ENCODE measurements at places on chromosomes 3 and 15.

GRCh38 chr15:41585127-41586047 lies 26.4 kb downstream of the TYRO3 start:
- peak; percentile 38 for DNase-seq

GRCh38 chr15:48636511-48636910 lies 9.0 kb downstream of the FBN1 start:
- no peak for DNase-seq

GRCh38 chr3:72633121-72633520 lies 215.1 kb downstream of the SHQ1 start:
- no peak for DNase-seq

DNA sequence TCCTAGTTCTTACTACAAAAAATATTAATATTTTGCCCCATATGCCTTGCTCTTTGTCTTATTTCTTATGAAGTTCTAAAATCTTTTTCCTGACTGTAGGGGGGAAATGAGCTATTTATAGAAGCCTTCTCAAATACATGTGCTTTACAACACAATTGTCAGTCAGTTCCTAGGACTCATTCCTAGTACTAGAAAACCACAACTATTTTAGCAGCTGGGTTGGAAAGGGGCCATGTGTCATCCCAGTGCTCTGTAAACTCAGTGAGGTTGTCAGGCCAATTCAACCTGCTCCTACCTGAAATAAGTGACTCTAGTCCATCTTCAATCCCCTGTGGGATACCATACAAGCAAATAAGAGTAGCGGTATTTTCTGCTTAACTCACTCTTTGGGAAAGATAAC lies 153.8 kb downstream of the ULK4 start:
- no peak for DNase-seq

GRCh38 chr3:101850246-101851051 lies 1.1 kb downstream of the NFKBIZ start:
- DNase-seq: peak; percentile 50

- no peak for DNase-seq
These were observed 485.7 kb upstream of the ZNF385D start for GRCh38 chr3:22236490-22237270.

DNA sequence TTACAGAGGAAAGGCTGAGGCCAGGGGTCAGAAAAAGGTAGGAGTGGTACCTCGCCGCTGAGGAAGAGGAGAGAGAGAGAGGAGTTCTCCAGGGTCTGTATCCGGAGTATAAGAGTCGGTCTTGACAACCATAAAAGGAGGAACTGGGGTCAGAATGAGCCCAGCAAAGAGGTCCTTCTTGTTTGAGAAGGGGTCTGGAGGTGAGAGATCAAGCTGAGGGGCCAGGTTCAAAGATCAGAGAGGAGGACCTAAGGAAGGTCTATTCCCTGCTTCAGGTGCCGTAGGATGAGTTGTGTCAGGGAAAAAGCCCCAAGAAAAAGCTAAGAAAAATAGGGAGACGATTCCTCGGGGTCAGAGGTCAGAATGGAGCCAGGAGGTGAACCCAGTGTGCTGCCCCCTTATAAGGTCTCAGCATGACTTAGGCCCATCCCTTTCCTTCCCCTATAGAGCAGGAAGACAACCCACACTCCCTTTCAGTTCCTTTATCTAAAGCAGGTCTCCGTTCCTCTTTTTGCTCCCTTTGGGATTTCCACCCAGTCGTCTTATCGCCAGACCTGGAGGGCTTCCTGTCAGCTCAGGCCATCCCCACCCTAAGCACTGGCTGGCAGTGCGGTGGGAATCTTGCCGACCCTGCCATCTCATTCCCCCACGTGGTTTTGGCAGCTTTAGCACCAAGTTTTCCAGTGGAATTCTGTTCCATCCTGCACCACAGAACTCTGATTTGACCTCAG lies 651 bp downstream of the MTMR14 start:
- no peak for DNase-seq

DNA sequence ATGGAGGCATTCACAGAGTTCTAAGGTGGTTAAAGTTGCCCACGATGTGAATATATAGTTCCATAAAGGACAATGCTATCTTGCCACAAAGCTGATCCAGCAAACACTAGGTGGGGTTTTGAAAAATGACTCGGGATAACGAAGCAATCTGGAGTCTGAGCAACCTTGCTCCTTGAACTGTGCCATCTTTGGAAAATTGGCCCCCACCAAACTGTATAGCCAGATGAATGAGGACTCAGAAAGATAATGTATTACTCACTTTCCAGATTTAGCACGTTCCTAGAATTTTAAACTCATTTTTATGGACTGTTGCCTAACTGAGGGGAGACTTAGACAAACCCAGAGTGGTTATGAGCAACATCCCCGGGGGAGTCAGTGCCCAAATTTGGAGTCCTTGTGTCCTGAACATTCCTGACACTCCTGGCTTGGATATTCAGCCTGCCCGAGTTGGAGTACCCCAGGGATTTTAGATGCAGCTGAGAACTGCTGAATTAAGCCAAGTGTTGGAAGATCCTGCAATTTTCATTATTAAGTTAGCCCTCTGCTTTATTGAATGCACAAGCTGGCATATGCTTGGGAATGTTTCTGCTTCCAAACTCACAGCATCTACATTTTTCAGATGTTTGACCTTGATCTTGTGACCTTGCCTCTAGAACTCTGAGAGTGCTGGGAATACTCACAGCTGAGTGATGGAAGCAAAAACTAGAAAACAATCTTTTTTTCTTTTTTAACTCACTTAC lies 8.8 kb upstream of the MAGI1 start:
- DNase-seq: no peak

DNA sequence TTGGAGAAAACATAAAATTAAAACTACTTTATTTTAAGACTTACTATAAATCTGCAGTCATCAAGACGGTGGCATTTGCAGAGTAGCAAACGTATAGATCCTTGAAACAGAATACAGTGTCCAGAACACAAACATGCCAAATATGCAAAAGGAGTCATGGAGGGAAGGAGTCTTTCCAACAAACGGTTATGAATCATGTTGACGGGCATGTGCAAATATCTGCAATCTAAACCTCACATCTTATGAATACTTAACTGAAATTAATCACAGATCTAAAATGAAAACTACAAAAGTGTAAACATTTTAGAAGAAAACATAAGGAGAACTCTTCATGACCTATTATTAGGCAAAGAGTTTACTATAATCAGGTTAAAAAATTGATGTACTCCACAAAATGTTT lies 69.4 kb downstream of the TFRC start:
- no peak for DNase-seq

DNA sequence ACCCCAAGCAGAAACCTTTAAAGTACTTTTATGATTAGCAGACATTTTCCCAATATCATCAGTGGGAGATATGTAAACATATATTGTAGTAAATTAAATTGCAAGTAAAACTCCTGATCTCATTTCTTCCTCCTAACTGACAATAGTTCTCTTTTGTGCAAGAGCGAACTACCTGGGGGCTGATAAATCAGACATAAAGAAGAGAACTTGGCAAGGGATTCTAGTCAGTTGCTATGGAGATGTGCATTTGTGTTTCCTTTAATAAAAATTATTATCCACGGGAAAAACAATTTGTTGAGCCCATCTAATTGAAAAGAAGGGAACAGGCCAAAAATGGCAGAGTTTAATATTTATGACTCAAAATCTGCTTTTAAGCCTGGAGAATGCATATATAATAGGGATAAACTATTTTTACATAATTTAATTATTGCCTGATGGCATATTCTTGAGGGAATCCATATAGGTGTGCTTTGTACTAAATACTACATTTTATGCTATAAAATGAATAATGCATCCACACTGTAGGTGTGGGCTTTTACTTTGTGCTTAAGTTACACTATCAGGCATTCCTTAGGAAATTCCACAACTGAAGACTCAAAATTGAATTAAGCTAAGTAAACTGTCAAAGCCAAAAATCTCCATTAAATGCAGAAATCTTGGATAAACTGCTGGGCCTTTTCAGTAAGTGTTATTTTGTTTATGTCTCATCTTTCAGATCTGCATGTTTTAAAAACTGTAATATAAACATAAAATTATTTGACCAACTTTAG lies 258.1 kb downstream of the ERC2 start:
- DNase-seq: no peak

DNA sequence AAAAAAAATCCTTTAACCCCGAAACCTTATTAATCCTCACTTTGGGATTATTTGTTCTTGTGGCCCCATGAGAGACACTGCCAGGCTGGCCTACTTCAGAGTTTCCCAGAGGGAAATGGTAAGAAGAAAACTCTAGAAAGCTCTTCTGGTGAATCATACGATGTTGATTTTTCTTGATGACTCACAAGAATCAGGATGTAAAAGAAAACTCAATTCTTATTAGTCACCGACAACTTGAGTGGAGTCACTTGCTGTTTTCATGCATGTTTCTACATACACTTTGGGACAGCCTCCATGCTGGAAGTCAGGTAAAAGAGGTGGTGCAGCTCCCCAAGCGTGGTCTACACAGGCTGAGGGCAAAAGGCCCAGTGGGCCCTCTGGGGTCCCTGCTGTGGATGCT lies 42.8 kb downstream of the MYO5C start:
- DNase-seq: no peak

GRCh38 chr15:94858449-94858848 lies 627.1 kb downstream of the MCTP2 start:
- no peak for DNase-seq

GRCh38 chr3:132587401-132587800 lies 9.7 kb upstream of the ACKR4 start:
- DNase-seq: no peak

GRCh38 chr3:196323016-196323415 lies 5.0 kb upstream of the DYNLT2B start:
- DNase-seq: no peak

DNA sequence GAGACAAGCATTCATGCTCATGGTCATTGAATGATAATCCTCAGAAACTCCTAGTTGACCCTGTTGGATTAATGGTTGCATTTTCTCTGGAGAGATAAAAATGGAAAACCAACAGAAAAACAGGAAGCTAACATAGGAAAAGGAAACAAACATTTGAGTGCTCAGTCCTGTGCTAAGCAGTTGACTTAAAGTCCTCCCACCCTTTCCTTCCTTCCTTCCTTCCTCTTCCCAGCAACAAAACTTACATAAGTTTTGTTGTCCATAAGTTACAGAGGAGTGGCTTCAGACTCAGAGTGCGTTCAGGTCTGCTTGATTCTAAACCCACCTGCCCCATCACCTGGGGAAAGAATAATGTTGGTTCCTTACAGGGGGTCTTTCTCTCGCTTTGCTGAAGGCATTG lies 163.8 kb upstream of the RGMA start:
- DNase-seq: no peak

GRCh38 chr3:59699648-59700320 lies 650.0 kb upstream of the CFAP20DC start:
- DNase-seq: no peak

- DNase-seq: no peak
These were observed 156.9 kb upstream of the PRICKLE2 start for GRCh38 chr3:64382153-64382552.

- DNase-seq: no peak
These were observed 203.8 kb downstream of the SOX2 start for GRCh38 chr3:181915551-181915950.

DNA sequence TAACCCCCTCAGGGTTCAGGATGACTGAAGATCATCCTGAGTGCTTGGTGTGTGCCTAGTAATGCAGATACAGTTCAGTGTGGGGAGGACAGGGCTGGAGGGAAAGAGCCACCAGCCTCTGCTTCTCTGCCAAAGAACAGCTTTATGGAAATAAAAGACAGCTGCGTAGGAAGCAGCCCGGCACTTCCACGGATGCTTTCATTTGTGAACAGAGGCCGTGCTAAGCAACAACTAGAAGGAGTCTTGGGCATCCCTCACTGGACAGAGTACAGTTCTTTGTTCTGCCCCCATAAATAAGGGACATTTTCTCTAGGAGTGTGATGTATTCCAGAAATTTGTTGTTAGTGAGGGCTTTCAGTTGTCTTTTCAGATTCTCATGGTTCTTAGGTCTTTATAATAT lies 194.8 kb upstream of the RGMA start:
- DNase-seq: no peak

DNA sequence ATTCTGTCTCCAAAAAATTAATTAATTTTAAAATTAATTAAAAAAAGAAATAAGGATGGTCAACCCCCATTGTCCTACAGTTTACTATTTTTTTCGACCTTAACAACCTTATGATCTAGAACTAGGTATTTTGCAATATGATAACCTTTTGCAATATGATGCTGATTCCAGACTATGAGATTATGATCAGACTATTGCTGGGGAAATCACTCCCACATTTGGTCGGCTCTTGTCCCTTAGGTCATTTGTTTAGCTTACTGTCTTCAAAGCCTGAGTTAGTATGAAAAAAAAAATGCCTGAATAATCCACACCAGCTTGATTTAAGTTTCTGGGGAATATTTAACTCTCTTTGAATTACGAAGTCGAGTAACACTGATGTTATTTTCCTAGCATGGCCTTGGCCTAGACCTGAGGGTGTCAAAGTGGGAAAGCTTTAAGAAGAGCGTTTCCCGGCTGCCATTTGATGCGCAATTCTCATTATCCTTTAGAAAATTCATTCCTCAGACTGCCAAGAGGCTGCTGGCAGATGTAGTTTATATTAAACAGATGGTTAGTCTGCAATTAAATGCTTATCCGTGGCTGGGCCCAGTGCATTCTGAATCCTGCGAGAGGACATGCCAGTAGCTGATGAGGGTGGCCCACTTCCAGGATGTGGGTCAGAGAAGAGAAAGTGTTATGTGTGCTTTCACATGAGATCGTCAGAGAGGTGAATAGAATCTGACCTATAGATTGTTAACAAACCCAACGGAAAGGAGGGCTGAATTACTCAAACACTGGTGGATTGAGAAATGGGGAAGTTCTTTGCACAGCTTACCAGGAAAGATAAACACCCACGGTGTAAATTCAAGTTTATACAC lies 496.0 kb upstream of the THBS1 start:
- DNase-seq: no peak

GRCh38 chr3:134477938-134478337 lies 7.8 kb downstream of the ANAPC13 start:
- no peak for DNase-seq

DNA sequence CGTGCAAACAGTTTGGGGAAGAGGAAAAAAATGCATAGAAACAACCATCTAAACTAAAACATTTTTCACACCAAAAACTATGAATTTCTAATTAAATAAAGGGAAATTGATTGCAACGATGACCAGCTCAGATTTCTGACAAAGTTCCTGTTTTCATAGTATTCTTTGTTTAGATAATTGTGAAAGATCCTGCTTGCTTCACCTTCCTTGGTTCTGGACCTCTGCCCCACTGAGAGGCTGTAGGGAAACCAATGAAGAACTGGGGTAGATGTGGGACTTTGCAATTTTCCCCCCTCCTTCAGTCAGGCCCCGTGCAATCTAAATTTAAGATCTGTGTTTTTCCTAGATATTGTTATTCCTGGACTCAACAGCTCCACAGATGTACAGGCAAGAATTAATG lies 13.8 kb upstream of the TEX264 start:
- no peak for DNase-seq

- no peak for DNase-seq
These were observed 346.8 kb upstream of the ZNF717 start for GRCh38 chr3:76132154-76132470.

Data from stimulated activated CD4-positive, alpha-beta T cell treated with anti-CD3 and anti-CD28 coated beads, Interleukin-2, amount 100 ng/mL, for 48 hours (primary cell).